Lower lobe of right lung (tissue), 2 donors: ENCODE measurements at places on chromosomes 5 and 9. TPM values are rescaled to one million over a fixed set of nuclear protein-coding genes. Genes with fewer than 3 reads are reported as not detected.
A peak's percentile ranks its signal among the peaks of the same experiment; 100 is the strongest.

The PTAR1 gene
- total RNA-seq = 46.4 TPM

The TMEFF1 gene
- total RNA-seq = 0.80 TPM

The IRX1 gene
- 6.0 TPM for total RNA-seq

The GABRA1 gene
- not detected for total RNA-seq

The SLIT3 gene
- total RNA-seq = 48.6 TPM

The PSIP1 gene
- total RNA-seq = 41.7 TPM

The TMEM252 gene
- total RNA-seq = 0.30 TPM

The NME5 gene
- total RNA-seq = 7.3 TPM

- no peak for DNase-seq
Measured at GRCh38 chr5:35194635-35195471, 35.4 kb downstream of the PRLR start.

DNA sequence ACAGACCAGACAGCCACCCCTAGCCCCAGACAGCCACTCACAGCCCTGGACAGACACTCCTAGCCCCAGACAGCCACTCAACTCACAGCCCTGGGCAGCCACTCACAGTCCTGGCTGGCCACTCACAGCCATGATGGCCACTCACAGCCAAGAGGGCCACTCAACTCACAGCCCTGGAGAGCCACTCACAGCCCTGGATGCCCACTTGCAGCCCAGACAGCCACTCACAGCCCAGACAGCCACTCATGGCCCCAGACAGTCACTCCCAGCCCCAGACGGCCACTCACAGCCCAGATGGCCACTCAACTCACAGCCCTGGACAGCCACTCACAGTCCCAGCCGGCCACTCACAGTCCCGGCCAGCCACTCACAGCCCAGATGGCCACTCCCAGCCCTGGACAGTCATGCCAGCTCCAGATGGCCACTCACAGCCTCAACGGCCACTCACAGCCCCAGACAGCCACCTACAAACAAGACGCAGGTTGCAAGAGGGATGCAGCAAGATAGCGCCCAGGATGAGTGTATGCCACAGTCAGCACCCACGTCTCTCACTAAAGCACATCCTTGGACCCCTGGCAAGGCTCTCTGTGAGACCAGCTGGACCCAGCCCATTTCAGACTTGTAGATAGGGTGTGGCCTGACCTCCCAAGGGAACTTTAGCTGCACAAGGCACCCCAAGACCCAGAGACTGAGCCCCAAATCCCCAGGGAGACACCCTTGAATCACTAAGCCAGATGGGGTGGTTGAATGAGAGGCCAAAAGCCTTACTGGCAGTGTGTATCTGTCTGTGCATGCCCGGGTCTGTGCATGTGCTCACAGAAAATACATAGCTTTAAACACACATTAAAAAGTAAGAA lies 22.4 kb downstream of the ZDHHC11B start:
- DNase-seq = peak; percentile 93

DNA sequence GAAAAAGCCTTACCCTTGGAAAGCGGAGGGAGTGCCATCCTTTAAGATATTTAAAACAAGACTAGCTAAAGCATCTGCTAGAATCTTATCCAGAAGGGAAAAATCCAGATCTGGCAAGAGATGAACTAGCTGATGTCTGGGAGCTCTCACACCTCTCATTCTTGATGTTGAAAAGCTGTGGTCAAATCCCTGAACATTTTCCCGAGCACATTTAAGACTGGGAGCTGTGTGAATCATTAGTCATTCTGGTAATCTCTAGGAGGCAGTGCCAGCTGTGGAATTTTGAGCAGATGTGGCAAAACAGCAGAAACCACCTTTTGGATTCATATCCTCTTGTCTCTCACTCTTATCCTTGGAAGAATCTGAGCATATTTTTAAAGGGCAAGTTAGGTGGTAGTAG lies 218.0 kb downstream of the MAN2A1 start:
- DNase-seq = no peak

GRCh38 chr5:123035918-123036390 lies 571 bp downstream of the PPIC start:
- peak; percentile 81 for DNase-seq

DNA sequence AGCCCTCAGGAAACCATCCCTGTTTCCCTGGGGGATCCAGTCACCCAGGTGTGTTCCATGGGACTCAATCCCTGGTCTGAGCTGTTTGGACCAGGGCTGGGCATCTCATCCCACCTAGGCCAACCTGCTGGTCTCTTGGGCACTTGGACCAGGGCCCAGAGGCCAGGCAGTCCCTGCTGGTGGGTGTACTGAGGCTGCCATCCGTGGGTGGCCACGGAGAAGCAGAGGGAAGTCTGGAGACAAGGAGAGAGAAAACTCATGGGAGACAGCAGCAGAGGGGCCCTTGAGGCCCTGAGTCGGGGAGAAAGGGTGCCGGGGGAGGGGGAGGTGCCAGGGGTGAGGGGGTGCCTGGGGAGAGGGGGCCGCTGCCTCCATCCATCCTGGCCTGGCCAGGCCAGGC lies 247.8 kb downstream of the PBX3 start:
- peak; percentile 18 for DNase-seq

- DNase-seq = no peak
Measured at GRCh38 chr9:118761016-118761790, 608.0 kb downstream of the BRINP1 start.

DNA sequence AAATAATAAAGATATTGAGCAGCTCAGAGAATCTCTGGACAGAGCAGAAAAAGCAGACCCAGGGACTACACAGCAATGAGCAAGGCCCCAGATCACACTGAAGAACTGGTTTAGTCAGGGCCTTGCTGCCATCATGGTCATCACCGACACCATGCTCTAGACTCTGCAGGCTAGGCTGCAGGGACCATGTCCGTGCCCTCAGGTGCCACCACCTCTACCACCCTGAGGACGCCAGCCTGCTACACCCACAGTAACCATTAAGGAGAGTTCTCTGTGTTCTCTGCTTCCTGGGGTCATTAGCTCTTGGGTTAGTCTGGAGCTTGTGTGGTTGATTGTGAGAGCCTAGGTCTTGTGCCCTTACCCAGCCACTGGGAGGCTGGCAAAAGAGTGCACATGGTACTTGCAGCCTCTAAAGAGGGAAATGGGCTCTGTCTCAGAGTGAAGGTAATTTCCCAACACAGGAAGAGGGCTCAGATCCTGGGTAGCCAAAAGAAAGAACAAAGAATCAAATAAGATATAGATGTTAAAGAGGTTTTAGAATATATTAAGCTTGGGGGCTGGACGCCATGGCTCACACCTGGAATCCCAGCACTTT lies 31.9 kb upstream of the JADE2 start:
- no peak for DNase-seq

- no peak for DNase-seq
Measured at GRCh38 chr9:36725777-36726356, 153.2 kb downstream of the MELK start.

DNA sequence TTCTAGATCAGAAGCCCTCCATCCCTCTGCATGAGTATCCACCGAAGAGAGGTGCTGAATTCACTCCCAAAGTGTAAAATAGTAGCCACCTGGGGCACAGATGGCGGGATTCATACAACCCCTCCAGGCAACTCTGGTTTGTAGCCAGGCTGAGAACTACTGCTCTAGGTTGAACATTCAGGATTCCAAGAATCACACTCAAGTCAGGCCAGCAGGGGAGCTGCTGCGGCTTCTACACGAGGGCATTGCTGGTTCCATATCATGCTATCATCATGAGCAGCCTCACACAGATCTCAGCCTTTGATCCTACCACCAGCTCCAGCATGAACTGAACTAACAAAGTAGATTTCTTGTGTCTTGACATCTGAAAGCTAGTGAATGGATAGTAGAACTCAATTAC lies 367.9 kb downstream of the DIRAS2 start:
- DNase-seq = no peak

DNA sequence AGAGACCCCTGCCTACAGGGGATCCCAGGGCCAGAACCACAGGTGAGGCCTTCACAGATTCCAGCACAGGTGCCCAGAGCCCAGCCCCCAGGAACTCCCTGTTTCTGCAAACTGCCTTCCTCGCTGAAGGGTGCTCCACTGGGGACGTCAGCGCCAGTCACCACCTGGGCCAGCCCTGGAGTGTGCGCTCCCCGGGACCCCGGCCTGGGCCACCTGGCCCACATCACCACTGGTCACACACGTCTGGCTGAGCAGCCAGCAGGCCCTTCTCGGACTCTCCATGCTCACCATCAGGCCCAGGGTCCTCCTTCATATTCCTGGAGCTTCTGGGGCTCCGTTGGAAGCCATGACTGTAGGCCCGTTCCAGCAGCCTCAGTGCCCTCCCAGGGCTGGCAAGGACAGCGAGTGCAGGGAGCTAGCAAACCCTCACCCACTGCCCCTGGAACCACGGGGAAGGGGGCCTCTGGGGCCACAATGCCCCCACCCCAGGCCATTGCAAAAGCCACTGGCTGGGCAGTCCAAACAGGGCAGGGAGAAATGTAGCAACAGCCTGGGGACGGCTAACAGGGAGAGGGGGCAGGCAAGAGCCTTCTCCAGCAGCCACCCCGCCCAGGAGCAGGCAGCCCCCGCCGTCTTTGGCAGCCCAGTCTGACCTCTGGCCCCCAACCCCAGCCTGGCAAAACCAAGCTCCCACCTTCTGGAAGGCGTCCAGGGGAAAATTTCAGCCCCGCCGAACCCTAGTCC lies 1.3 kb downstream of the AGPAT2 start:
- DNase-seq = no peak

- DNase-seq = no peak
Measured at GRCh38 chr5:170327829-170328228, 30.3 kb upstream of the LCP2 start.

DNA sequence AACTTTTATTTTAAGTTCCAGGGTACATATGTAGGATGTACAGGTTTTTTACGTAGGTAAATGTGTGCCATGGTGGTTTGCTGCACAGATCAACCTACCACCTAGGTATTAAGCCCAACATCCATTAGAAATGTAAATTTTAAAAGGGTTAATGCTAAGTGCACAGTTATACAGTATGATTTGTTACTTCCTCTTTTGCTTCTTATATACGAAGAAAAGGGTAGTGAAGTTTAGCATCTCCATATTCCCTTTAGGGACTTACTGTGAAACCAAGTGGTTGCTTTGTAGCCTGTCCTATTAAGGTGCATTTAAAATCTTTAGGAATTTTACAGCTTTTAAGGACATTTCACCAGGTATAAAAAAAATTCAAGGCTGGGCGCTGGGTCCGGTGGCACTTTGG lies 46.4 kb downstream of the RBM27 start:
- DNase-seq = no peak
